Sigmoid colon (tissue), 7 donors: ENCODE measurements at places on chromosomes 6 and 20. TPM values are rescaled to one million over a fixed set of nuclear protein-coding genes. Genes with fewer than 3 reads are reported as not detected.

MAP1LC3A gene
- 51.0 TPM for total RNA-seq

TRIM15 gene
- not detected for total RNA-seq

SCUBE3 gene
- total RNA-seq: 4.9 TPM

KHDC1L gene
- total RNA-seq: not detected

MTG2 gene
- total RNA-seq: 28.1 TPM

L3MBTL3 gene
- 3.5 TPM for total RNA-seq

DNAH8 gene
- not detected for total RNA-seq

ZSCAN23 gene
- 1.8 TPM for total RNA-seq

GSTA1 gene
- total RNA-seq: not detected

SERAC1 gene
- total RNA-seq: 9.6 TPM

ENPP5 gene
- 0.71 TPM for total RNA-seq

- no peak for DNase-seq
Measured at GRCh38 chr20:31862506-31862905, 7.8 kb downstream of the DUSP15 start.

DNA sequence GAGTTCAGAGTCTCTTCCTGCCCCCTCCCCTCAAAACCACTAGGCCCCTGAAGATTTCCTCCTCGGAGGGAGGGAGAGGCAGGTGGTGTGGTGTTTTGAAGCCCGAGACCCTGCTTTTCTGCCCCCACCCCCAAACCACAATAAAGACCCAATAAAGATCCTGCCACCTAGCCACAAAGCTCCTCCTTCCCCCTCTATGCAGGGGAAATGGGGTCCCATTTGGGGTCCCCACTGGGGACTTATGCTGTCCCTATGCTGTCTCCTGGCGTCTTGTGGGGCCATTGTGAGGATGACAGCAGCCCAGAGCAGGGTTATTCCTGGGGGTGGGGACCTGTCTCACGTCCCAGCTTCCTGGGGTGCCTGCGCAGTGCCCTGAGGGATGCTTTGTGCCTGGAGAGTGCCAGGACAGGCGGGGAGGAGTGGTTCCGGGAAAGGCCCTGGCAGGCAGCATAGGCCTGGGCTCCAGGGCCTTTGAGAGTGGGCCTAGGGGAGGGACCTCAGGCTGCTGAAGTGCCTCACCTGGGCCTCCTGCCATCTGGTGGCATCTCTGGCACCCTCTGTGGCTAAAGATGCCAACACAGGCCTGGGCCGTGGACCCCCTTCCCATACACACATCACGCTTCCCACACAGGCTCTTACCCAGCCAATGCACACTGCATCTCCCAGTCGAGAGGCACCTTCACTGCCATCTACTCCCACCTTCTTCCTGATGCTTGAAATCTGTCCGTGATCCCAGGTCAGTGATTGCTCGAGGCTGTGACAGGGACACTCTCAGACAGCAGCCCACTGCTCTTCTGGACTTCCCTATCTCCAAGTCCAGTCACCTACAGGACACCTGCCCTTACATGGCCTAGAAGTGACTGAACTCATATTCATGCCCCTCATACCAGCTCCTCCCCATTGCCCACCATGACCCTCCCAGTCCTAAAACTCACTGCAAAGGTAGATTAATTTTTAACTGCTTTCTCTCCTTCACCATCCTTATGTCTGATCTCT lies 7.9 kb upstream of the ARMC12 start:
- DNase-seq: peak; percentile 87

DNA sequence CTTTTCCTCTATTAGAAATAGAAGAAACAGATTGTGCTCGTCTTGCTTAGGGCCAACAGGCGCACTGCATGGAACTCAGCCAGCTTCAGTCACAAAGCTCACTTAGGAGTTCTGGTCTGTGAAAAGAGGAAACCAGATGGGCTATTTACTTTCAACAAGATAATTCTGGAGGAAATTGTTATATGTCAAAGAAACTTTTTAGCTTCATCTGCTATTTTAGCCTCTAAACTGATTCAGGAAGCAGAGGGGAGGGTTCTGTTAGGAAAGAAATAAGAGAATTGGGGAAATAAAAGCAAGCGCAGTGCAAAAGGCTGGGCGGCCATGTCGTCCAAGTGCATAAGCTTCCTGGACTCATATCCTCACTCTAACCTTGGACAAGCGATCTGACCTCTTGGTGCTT lies 21.3 kb downstream of the PRKN start:
- peak; percentile 89 for DNase-seq

DNA sequence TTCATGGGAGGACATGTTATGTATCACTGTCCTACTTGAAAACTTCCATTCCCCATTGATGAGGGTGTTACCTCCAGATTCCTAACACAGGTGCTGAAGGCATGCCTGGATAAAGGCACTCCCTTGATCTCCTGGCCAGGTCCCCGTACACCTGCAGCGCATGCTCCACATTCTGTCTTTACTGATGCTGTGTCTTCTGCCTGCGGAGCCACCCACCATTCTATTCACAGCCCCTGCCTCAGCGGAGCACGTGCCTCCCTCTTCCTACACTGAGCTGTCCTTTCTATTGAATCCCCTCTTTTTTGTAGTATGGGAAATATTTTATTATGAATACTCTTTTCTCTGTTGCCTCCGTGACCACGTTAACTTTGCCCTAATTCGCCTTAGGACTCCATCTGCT lies 25.0 kb downstream of the PTPN1 start:
- DNase-seq: no peak

DNA sequence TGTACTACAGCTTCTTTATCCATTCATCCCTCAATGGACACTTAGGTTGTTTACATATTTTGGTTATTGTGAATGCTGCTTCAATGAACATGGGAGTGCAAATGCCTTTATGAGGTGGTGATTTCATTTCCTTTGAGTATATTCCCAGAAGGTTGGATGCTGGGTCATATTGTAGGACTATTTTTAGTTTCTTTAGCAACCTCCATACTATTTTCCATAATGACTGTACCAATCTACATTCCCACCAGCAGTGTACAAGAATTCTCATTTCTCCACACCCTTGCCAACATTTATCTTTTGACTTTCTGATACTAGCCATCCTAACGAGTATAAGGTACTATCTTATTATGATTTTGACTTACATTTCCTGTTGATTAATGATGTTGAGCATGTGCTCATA lies 269.0 kb downstream of the C6orf118 start:
- no peak for DNase-seq

DNA sequence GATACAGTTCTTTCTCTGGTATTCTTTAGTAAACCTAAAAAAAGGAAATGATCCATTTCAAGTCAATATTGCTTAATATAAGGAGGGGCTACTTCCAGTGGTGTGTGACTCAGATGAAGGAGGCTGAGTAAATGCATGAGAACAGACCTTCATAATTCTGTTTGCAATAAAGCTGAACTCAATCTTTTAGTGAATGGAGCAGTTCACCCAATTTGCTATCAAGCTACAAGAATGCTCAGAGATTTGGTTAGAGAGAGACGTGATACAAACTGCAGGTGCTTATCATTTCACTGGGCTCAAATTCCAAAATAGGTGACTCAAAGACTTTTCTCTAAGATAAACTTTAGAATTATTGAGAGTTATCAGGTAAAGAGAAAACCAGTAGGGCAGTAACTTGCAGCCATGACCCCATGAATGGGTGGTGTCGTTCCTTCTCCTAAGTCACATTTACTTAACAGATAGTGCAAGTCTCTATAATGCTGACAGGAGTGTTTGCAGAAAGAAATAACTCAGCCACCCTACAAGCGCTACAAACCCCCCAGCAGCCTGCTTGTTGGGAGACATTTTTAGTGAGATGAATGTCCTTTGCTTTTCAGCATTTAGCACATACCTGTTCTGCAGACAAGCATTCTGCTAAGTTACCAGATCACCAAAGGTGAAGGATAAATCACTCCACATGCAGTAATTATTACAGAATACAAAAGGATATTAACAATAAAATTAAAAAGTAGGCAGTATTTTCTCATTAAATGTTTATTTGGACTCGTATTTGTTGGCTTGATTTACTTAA lies 16.4 kb upstream of the BLOC1S5 start:
- DNase-seq: no peak

- peak; percentile 96 for DNase-seq
Measured at GRCh38 chr6:116229287-116229913, 24.5 kb downstream of the TSPYL4 start.

DNA sequence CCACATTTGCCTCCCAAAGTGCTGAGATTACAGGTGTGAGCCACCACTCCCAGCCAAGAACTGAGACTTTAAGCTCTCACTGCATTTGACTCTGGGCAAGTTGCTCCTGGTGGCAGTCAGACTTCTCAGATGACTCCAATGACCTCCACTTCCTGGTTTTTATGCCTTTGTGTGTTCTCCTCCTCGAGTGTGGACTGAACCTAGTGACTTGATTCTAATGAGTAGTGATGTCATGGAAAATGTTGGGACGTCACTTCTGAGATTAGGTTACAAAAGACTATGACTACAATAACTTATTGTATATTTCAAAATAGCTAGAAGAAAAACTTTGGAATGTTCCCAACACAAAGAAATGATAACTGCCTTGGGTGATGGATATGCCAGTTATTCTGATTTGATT lies 12.0 kb downstream of the SPINT3 start:
- no peak for DNase-seq

DNA sequence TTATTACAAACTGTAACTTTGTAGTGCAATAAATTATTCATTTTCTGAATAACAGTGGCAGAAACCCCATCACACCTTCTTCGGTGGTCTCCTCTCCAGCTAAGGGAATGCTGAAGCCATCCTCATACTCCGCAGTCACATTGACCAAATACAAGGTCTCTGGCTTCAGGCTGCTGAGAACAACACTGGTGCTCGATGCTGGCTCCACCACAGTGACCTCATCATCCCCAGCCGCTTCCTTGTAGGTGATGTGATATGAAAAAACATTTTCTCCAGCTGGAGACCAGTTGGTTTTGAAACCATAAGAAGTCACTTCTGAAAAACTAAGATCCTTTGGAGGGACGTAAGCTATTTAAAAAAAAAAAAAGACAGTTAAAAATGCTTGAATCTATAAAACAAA lies 25.0 kb downstream of the COL12A1 start:
- DNase-seq: no peak

GRCh38 chr6:68473433-68474210 lies 161.5 kb upstream of the ADGRB3 start:
- DNase-seq: no peak

DNA sequence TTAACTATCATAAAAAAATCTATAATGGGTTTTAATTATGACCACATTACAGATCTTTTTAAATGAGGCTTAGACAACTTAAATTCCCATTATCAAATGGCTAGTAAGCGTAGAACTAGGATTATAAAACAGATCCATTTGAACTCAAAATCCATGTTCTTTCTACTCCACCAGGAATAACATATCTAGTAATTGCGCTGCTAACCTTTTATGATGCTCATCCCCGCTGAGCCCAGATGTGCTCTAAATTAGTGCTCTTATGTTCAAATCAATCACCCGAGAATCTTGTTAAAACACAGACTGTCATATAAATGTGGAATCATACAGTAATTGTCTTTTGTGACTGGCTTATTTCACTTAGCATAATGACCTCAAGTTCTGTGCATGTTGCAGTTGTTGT lies 903.1 kb downstream of the PHF3 start:
- DNase-seq: no peak

DNA sequence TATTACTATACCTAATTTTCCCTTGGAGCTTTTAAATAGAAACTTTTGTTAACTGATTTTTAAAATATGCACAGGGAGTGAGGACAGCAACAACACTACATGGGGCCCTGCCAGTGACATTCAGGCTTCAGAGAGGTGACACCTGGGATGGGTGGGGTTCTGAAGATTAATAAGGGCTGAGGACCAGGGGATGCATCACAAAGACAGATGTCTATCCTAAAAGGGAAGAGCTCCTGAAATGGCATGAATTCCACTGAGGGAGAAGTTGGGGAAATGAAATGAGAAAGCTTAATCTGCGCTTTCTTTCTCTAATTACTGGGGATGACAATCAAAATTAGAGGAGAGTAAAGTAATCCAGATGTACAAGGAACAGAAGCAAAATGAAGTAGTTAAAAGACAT lies 162.8 kb downstream of the BTBD9 start:
- DNase-seq: no peak

DNA sequence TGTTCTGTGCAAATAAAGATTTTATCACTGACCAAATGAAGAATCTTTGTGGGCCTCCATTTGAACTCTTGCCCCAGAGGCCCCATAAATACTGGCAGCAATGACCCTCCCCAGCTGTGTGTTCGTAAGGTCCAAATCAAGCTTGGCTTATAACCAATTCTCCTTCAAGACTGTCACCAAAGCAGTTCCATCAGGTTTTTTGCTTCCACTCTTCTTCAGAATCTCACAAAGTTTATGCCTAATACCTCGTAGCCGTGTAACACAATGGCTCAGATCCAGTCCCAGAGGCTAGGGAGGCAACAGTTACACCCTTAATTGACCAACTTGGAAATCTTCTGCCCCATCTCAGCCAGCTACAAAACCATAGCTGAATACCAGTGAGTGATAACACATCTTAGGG lies 120.5 kb downstream of the HIVEP2 start:
- DNase-seq: no peak
